ENCODE measurements at places on chromosomes 13 and 19. TPM values are rescaled to one million over a fixed set of nuclear protein-coding genes. Genes with fewer than 3 reads are reported as not detected.
A peak's percentile ranks its signal among the peaks of the same experiment; 100 is the strongest.

GRCh38 chr19:4506449-4507149, 11.7 kb downstream of the PLIN4 start:
- ATAC-seq = no peak

Gene FAM83E
- 6.5 TPM for total RNA-seq

Gene GSX1
- not detected for total RNA-seq

DNA sequence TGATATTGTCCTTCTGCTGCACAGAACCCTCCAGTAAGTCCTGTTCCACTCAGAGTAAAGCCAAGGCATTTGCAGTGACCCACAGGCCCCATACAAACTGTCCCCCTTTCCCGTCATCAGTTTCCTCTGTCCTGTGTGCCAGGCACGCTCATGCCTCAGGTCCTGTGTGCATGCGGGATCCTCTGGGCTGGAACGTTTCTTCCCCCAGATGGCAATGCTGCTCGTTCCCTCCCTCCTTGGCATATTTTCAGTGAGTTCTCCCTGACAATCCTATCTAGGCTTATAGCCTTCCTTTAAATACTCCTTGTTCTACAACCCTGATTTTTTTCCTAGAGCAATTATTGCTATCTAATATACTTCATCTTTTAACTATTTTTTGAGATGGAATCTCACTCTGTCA, 5.7 kb downstream of the OPA3 start:
- no peak for ATAC-seq

GRCh38 chr19:16850133-16850532, 20.9 kb downstream of the SIN3B start:
- no peak for ATAC-seq

Gene KLC3
- total RNA-seq = 17.5 TPM

GRCh38 chr19:54380897-54381296, 16.2 kb upstream of the LAIR1 start:
- no peak for ATAC-seq

DNA sequence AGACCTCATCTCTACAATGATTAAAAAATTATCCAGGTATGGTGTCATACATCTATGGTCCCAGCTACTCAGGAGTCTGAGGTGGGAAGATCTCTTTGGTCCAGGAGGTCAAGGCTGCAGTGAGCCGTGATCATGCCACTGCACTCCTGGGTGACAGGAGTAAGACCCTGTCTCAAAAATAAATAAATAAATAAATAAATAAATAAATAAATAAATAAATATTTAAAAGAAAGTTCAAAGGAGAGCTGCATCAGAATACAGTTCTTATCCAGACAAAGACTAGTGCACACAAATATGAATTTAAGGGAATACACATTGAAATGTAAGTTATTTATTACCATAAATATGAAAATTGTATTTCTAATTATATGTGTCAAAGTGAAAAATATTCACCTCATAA, 624.9 kb downstream of the SLITRK6 start:
- ATAC-seq = no peak

Gene PBX4
- total RNA-seq = 0.20 TPM

Gene NLRP11
- total RNA-seq = not detected

Gene KLK12
- total RNA-seq = 153 TPM

GRCh38 chr19:13012390-13012689, 17.1 kb downstream of the NFIX start:
- ATAC-seq = no peak

DNA sequence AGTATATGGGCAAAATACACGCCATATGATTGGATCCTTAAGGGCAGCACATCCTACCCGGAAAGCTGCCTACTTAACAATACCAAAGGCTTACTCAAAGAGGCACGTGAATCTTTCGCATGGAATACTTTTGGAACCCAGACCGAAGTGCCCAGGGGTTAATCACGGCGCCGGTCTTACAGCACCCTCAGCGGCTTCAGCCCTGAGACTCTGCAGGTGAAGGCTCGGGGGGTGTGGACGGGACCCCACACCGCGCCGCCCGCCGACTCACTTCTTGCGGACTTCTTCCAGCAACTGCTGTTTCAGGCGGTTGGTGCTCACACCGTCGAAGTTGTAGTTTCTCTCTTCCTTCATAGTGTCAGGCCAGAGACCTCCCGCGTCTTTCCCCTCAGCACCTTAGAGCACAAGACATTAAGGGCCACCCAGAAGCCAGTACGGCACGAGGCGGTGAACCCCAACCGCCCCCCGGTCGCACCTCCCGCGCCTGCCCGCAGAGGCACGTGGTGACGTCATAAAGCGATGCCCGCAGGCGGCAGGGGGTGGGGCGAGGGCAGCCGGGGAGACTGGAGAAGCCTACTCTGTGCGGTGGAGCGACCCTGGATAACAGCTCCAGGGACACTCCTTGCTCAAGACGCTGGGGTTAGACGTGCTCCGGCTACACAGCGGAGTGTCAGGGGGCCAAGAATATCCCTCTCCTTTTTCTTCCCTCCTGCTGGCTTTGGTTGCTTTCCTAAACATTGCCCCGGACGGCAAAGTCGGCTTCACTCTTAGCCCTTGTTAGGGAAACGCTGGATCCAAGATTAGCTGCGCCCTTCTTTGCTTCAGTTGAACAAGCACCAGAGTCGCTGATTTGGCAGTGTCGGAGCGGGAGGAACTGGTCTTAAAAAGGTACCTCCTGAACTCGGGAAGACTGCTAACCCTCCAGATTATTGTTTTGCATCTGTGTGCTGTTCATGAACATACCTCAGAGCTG, at the start of gene CCDC169:
TSS of gene CCDC169 (minus strand) at position 449 of the 973 bp plus-strand sequence. CDS start at position 354, 95 bp downstream.
- ATAC-seq = peak; percentile 80

Gene RNF225
- 14.7 TPM for total RNA-seq

DNA sequence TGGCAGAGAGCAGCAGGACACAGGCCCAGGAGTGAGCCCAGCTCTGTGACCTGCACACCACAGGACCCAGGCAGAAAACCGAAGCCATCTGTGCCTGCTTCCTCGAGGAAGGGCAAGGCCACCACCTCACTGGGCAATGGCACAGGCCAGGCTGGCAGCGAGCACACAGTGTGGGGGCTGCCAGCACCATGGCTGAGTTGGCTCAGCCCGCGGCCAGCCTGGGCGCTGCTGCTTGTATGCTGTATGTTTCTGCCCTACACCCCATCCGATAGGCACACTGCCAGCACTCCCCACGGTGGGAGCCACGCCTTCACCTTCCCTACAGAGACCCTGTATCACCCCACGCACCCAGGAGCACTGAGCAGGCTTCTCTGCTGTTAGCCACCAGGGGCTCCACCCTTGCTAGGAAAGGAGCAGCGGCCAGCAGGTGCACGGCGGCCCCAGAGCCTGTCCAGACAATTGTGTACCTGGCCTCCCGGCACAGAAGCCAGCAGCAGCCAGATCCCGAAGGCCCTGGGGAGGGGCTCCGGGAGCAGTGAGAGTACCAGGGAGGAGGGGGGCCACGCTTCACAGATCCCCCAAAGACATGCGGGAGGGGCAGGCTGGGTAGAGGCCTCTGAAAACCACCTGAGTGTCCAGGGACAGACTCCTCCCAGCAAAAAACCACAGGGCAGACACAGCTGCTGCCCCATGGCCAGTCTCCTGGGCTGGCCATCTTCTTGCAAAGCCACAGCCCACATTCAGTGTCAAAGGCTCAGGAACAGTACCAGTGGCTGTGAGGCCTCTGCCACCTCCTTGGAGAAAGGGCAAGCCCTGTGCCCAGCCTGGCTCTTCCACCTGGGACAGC, 56.1 kb downstream of the MLLT1 start:
- ATAC-seq = no peak

- no peak for ATAC-seq
Measured at GRCh38 chr13:108363666-108364065, 94.1 kb downstream of the TNFSF13B start.

- no peak for ATAC-seq
Measured at GRCh38 chr13:98075048-98075447, 67.8 kb upstream of the FARP1 start.

Gene IRF3
- total RNA-seq = 38.6 TPM

Gene GIPC3
- 0.28 TPM for total RNA-seq

DNA sequence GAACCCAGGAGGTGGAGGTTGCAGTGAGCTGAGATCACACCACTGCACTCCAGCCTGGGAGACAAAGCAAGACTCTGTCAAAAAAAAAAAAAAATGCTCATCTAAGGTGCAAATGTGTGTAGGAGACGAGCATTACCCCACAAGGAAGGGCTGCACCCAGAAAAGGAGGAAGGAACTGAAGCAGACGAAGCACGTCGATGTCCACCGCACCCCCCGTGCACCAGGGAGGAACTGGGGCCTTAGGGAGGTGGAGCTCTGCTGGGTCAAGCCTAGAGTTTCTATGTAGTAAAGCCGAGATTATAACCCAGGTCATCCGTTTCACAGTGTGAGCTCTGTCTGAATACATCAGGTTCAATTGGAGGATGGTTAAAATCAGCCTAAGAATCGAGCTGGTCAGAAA, 1.1 kb downstream of the VSTM1 start:
- no peak for ATAC-seq

DNA sequence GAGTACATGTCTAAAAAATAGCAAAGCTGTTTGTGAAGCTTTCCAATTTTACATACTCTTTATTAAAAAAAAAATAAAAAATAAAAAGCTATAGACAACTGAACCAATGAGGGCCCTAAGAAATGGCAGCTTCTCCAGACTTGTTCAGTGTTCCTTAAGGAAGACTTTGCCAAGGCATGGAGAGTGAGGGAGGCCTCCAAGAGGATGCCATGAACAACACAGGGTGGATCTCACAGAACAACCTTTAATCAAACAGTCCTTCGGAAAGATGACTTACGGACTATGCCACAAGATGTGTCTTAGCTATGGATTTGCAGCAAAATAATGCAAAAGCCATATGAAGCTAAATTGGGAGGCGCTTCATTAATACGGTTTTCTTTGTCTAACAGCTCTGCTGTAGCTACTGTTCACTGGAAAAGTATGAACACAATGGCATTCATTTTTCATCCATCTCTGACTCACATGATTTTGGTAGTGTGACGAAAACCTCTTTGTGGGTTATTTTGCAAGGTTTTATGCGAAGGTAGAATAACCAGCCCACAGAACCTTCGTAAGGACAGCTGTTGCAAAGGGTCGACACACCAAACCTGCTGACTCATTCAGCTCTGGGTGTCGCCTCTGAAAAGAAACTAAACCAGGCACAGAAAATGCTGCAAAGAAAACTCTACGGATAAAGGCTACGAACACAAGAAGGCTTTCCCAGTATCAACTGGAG, 27.7 kb downstream of the EFNB2 start:
- ATAC-seq = peak; percentile 81

- peak; percentile 41 for ATAC-seq
Measured at GRCh38 chr19:49017666-49018351, 918 bp upstream of the LHB start.

GRCh38 chr13:111058796-111059506, 56.2 kb upstream of the ARHGEF7 start:
- no peak for ATAC-seq

GRCh38 chr19:14411938-14412245, 7.2 kb downstream of the DDX39A start:
- ATAC-seq = no peak

GRCh38 chr13:75411924-75412537, 69.9 kb downstream of the TBC1D4 start:
- no peak for ATAC-seq

DNA sequence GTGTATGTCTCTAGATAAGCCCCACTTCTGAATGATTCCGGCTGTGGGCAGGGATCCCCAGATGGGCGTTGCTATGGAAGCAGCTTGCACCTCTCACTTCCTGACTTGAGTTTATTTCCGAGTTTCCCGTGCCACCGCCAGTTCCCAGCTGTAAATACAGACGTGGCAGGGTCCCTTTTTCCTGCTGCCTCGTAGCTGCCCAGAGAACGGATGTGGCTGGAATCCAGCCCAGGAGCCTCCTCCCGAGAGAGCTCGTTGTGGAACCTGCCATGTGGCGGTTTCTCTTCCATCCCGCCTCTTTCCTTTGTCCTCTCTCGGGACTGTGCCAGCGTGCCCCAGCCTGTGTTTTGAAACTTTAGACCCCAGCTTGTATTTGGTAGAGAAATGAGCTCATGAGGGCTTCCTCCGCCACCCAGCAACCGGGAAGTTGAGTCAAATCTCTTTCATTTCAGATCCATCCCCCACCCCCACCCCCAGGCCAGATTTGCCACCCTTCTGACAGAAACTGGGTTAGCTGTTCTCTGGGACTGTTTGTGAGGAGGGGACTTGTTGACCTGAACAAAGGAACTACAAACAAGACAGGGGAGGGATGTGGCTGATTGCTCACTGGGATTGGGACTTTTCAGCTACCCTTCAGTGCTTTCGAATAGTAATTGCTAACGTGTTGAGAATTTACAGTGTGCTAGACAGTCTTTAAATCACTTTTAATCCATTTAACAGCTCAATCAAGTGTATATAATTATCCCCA, 96.6 kb downstream of the SIPA1L3 start:
- peak; percentile 49 for ATAC-seq

Gene PSPN
- total RNA-seq = 1.5 TPM

Gene TMEM272
- not detected for total RNA-seq

DNA sequence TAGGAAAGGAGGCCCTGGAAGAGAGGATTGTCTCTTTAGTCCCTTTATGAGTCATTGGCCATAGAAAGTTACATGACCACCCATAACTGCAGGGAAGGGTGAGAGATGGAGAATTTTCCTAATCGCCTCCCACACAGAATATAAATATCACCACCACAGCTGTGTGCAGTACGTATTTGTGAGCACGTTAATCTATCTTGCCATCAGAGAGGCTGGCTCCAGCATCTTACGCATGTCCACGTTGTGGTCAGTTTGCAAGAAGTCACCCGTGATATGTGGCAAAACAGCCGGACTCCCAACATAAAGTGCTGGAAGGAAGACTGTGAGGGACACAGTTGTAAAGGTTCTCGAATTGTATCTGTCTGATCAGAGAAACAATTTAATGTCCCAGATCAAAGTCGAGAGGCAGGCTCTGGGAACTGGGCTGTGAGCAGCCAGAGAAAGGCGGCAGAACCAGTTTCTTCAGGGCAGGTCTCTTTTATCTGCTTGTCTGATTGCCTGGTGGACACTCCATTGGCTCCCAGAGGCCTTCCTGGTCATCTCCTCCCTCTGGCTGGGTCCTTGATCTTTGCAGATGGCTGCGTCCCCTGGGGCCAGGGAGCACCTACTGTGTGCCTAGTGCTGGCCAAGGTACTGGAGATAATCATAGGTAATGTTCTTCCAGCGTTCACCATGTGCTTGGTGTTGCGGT, 74.9 kb downstream of the SIPA1L3 start:
- no peak for ATAC-seq

DNA sequence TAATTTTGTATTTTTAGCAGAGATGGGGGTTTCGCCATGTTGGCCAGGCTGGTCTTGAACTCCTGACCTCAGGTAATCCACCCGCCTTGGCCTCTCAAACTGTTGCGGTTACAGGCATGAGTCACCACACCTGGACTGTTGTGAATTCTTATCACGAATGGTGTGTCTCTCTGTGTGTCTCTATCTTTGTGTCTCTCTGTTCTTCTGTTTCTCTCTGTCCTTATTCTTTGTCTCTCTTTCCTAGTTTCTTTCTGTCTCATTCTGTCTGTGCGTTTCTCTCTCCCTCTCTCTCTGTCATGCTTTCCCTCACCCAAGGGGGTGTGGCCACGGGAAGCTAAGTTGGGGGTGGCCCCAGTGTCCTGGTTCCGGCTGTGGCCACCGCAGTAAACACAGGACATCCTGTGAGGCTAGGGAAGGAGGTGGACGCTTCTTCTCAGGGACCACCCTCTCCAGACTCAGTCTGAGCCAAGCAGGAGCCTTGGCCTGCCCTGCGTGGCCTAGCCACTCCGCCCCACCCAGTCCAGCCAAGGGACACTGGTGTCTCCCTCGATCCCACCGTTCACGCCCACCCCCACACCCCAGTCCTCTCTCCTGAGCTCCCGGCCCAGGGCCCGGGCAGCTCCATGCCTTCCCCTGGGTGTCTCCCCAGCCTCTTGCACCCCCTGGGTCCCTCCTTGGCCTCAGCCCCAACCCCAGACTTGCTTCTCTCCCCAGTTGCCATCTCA, 3.9 kb upstream of the PRX start:
- no peak for ATAC-seq
